ENCODE measurements at places on chromosomes 6 and 20. TPM values are rescaled to one million over a fixed set of nuclear protein-coding genes. Genes with fewer than 3 reads are reported as not detected.

The OR14J1 gene
- not detected for total RNA-seq

The MSH5 gene
- total RNA-seq: 26.8 TPM

The IPCEF1 gene
- total RNA-seq: under 0.01 TPM

The TRIM26 gene
- 36.9 TPM for total RNA-seq

The SLC22A2 gene
- not detected for total RNA-seq

The TRIM15 gene
- total RNA-seq: not detected

The CASP8AP2 gene
- 15.7 TPM for total RNA-seq

The TSBP1 gene
- not detected for total RNA-seq

The GNRH2 gene
- total RNA-seq: not detected

The SUMO4 gene
- total RNA-seq: 1.5 TPM

The DNAH8 gene
- 1.5 TPM for total RNA-seq

The RNF217 gene
- total RNA-seq: 21.4 TPM

The RIMS1 gene
- not detected for total RNA-seq

The BCAS1 gene
- total RNA-seq: not detected

The LST1 gene
- not detected for total RNA-seq

The CST2 gene
- total RNA-seq: not detected

The POPDC3 gene
- 2.0 TPM for total RNA-seq

The PHF3 gene
- total RNA-seq: 68.1 TPM

The MMP24OS gene
- 16.0 TPM for total RNA-seq

The TREM2 gene
- total RNA-seq: not detected

The UNC5CL gene
- total RNA-seq: not detected

The ARMC12 gene
- total RNA-seq: not detected

The TMC2 gene
- not detected for total RNA-seq

The AKAP7 gene
- total RNA-seq: 4.4 TPM

The CLIC5 gene
- not detected for total RNA-seq

The JPH2 gene
- total RNA-seq: 16.3 TPM

The ENPP1 gene
- total RNA-seq: 67.4 TPM

The DLK2 gene
- 0.57 TPM for total RNA-seq

The KIF6 gene
- not detected for total RNA-seq

The ID4 gene
- total RNA-seq: 1.5 TPM

The TSHZ2 gene
- under 0.01 TPM for total RNA-seq

The COMMD7 gene
- total RNA-seq: 44.5 TPM

The RHAG gene
- not detected for total RNA-seq

The PRKN gene
- total RNA-seq: not detected

The EYA4 gene
- 0.22 TPM for total RNA-seq
